ENCODE measurements at places on chromosomes 1 and 21. TPM values are rescaled to one million over a fixed set of nuclear protein-coding genes. Genes with fewer than 3 reads are reported as not detected.

Gene GCSAML
- not detected for total RNA-seq

Gene BRINP2
- total RNA-seq: not detected

Gene RRP15
- total RNA-seq: 12.6 TPM

Gene BCL10
- 17.7 TPM for total RNA-seq

Gene IRF6
- total RNA-seq: 0.64 TPM

Gene PROK1
- total RNA-seq: not detected

Gene PIGV
- total RNA-seq: 11.2 TPM

Gene BSND
- total RNA-seq: not detected

Gene CYP2J2
- 2.6 TPM for total RNA-seq

Gene SELP
- 2.6 TPM for total RNA-seq

Gene F5
- total RNA-seq: 59.1 TPM

Gene CTBS
- total RNA-seq: 21.1 TPM

Gene AMY2B
- 2.9 TPM for total RNA-seq

Gene CAMK1G
- total RNA-seq: 2.8 TPM

Gene AMY1A
- total RNA-seq: not detected

Gene TAS1R1
- not detected for total RNA-seq

Gene RGS5
- total RNA-seq: 1.1 TPM

Gene NR5A2
- total RNA-seq: not detected

Gene HFM1
- total RNA-seq: not detected

Gene MCM3AP
- 89.8 TPM for total RNA-seq

Gene OR2L5
- total RNA-seq: not detected

All from activated naive CD4-positive, alpha-beta T cell treated with anti-CD3 and anti-CD28 coated beads for 36 hours (primary cell).